ENCODE measurements at places on chromosomes 1 and 21. TPM values are rescaled to one million over a fixed set of nuclear protein-coding genes. Genes with fewer than 3 reads are reported as not detected.

Gene CFAP74
- not detected for polyA plus RNA-seq

Gene SPRR5
- polyA plus RNA-seq: not detected

Gene HCRTR1
- polyA plus RNA-seq: not detected

Gene GPR137B
- polyA plus RNA-seq: 7.3 TPM

Gene ABCA4
- not detected for polyA plus RNA-seq

Gene RNF11
- polyA plus RNA-seq: 70.7 TPM

Gene COL24A1
- 0.06 TPM for polyA plus RNA-seq

Gene OR2G6
- not detected for polyA plus RNA-seq

Gene HSD11B1
- polyA plus RNA-seq: 14.0 TPM

Gene LRIF1
- polyA plus RNA-seq: 6.9 TPM

Gene KPRP
- not detected for polyA plus RNA-seq

Gene S100A7A
- 0.20 TPM for polyA plus RNA-seq

Gene TSPEAR
- 0.06 TPM for polyA plus RNA-seq

Gene MAEL
- 0.08 TPM for polyA plus RNA-seq

Gene GALNT2
- polyA plus RNA-seq: 18.1 TPM

Gene LCA5L
- polyA plus RNA-seq: 2.7 TPM

Gene CATSPERE
- 0.38 TPM for polyA plus RNA-seq

Gene SLFNL1
- polyA plus RNA-seq: 0.31 TPM

All from stomach (tissue), 19 donors.